ENCODE measurements at places on chromosomes 12 and 14.

- no peak for DNase-seq
These were observed 122.2 kb downstream of the NCOR2 start for GRCh38 chr12:124445121-124445718.

DNA sequence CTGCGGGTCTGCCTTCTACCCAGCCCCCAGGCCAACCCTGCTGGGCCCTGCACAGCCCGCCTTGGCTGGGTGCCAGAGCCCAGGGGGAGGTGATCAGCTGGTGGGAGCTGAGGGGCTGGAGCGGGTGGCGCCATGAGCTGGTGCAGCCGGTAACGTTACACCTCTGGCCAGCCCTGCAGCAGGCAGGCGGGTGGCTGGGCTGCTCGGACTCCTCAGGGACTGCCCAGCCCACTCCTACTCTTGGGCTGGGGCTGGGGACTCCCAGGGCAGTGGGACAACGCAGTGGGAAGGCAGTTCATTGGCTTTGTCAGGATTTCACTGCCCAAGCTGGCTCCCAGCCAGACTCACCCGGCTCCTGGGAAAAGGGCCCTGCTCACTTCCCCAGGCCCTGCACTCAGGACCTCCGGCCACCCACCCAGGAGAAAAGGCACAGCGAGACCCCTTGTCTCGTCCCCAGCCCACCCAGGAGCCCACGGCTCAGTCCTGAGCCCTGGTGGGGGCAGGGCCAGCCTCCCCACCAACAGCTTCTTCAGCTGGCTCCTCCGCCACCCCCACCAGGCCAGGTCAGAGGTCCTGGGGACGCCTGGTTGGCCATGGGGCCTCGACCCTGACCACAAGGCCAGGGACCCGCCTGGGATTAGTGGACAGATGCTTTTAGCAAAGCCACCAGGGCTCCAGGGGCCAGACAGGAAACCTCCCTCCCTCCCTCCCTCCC lies 1.0 kb downstream of the PGF start:
- no peak for DNase-seq

DNA sequence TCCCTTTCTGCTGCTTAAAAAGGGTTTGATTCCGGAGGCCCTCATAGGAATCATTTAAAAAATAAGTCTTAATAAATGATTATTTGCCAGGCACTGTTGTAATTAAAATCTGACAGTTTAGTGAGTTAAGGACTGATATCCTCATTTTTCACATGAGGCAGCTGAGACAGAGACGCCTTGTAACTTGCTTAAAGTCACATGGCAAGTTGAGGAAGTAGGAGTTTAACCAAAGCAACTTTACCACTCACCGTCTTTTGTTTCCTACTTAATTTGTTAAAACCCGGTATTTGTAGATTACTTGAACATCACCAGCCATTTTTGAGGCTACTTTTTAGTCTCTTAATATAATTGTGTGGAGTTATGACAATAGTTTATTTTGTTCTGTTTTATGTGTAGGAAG lies 2.4 kb downstream of the TIGAR start:
- DNase-seq = no peak

GRCh38 chr12:1594006-1594260 lies 448 bp downstream of the FBXL14 start:
- DNase-seq = no peak

DNA sequence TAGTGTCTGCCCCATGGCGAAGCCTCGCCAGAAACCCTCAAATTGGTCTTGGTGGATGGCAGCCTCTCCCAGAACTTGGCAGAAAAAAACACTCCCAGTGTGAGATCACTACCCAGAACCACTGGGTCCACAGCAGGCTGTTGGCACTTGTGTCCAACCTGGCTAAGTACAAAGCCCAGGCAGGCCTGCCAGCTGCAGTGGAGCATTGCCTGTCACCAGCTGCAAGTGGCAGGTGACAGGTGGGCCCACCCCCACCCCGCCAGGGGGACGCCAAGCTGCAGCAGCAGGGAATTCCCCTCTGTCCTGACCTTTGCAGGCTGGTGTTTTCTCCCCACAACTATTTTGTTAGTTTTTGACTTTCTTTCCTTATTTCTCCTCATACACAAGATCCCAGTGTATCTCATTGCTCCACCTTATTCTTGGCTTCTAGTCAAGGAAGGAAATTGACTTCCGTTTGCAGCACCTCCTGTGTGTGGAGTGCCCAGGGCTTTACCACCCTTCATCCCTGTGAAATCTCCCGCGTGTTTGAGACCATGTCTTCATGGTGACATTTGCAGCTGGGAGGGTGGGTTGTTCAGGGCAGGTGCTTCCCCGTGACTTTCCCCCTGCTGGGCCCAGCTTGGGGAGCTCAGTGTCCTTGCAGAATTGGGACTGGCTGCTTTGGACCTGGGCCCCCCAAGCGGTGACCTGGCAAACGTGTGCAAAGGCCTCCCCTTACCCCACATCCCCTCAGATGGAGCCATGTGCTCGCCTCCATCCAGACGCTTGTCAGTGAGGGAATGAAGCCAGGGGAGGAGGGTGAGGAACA lies 73.8 kb upstream of the RIN3 start:
- no peak for DNase-seq

GRCh38 chr12:13691598-13691997 lies 289.8 kb downstream of the GRIN2B start:
- no peak for DNase-seq

- no peak for DNase-seq
These were observed 33.2 kb downstream of the TMEM30B start for GRCh38 chr14:61247935-61248334.

- peak; percentile 62 for DNase-seq
These were observed 2.7 kb downstream of the GLTP start for GRCh38 chr12:109877504-109878246.

- DNase-seq = no peak
These were observed 214.9 kb downstream of the ZFP36L1 start for GRCh38 chr14:68577802-68578541.

GRCh38 chr12:99486277-99486676 lies 161.3 kb upstream of the GARIN6 start:
- DNase-seq = no peak

- DNase-seq = no peak
These were observed 65.5 kb downstream of the SH2B3 start for GRCh38 chr12:111471236-111471635.

DNA sequence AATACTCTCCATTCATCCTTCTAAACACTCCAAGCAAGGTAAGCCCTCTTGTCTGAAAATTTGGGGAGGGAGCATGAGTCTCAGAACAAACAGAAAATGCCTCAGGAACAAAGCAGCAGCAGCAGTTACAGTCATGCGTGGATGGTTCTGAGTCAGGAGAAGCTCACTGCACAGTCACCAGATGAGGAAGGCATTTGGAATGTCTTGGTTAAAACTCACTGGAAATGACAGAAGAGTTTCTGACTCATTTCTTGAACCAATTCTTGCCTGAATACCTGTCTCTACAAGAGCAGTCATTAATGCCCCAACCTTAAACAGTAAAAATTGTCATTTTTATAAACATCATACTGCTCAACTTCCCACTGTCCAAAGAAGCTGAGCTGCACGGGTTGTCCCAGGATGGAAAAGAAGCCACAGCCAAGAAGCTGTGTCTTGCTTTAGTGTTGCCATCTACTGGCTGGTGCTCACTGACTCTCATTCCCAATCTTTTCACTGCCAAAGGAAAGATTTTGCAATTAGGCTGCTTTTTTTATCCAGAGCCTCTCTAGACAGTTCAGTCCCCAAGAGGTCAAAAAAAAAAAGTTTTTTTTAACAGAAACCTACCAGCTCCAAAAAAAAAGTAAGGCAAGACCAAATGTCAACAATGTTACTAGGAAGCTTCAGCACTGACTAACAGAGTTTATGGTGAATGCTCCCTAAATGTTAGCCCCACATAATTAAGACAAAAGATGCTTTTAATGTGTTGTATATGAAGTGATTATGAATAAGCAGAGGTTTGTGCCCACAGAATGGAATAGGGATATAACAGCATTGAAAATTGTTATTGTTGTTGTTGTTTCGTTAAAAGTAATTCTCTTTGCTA lies 40.4 kb downstream of the KICS2 start:
- DNase-seq = peak; percentile 64

DNA sequence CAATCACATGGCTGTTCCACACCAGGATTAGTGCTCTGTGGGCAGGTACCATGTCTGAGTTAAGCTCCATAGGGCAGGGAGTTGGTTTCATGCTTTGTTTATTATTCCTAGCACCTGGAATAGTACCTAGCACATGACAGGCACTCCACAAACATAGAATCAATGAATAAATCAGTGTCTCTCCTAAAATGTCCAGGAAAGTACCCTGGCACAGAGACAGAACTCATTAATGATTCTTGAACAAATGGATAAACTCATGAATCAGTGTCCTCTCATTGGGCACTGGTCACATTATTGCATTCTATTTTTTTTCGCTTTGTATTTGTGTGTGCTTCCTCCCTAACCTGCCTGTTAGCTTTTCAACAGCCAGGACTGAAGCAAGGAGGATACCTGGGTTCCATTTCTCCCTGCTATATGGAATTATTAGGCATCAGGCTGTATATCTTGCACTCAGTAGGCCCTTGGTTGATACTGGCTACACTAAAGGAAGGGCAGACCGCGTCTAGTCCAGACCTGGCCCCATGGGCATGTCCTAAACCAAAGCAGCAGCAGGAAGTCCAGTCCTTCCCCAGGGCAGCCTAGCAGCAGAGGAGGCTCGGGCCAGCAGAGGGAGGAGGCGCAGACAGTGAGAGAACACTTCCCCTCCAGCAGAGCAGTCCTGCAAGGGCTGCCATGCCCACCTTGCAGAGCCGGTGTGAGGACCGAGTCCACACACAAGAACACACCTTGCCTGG lies 18.4 kb downstream of the HDAC7 start:
- no peak for DNase-seq

DNA sequence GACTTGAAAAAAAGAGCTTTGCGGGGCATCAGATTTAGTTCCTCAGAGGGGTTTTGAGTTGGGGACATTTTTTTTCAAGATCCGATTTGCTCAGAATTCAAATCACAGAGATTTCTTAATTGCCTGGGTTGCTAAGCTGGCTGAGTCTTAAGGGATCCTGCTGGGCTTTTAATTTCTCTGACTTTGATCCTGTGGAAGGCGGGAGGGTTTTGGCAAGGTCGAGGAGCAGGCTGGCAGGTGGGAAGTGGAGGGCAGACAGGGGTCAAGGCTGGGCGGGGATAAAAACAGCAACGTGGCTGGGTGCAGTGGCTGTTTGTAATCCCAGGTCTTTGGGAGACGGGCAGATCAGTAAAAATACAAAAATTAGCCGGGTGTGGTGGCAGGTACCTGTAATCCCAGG lies 33.5 kb upstream of the CCDC63 start:
- no peak for DNase-seq

- no peak for DNase-seq
These were observed 51.7 kb upstream of the RIN3 start for GRCh38 chr14:92461891-92462290.

GRCh38 chr14:78666336-78667056 lies 496.3 kb downstream of the NRXN3 start:
- no peak for DNase-seq

DNA sequence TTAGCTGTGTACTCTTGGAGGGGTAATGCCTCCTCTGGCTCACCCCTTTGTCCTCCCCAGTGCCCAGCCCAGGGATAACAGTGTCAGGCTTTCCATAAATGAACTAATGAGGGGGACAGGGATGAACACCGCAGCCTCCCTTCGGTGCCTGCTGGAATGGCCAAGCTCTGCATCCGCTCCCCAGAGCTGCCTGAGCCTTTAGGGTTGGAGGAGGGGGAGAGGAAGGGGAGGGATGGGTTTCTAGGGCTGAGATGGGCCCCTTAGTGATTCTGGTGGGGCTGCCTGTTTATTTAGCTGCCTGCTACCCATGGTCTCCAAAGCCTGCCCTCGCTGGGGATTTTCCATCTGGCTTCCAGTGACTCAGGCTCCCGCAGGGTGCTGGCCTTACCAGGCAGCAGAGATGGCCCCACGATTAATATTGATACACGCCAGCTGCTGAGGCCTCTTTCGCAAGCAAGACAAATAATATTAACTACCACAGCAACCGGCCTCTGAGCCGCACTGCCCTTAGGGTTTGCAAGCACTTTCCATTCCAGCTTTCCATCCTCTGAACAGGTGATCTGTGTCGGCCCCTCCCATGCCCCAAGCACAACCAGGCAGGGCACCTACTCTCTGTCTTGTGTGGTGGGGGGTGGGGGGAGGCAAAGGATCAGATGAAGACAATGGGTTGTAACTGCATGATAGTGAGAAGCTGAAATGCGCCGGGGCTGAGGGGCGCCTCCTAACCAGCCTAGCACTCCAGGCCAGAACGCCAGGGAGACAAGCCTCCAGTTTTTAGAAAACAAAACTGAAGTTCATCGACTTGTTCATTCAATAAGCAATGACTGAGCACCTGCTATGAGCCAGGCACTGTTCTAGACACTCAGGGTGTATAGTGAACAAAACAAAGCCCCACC lies 56.7 kb downstream of the C14orf132 start:
- DNase-seq = no peak

GRCh38 chr14:77040741-77041653 lies 12.5 kb upstream of the IRF2BPL start:
- no peak for DNase-seq

DNA sequence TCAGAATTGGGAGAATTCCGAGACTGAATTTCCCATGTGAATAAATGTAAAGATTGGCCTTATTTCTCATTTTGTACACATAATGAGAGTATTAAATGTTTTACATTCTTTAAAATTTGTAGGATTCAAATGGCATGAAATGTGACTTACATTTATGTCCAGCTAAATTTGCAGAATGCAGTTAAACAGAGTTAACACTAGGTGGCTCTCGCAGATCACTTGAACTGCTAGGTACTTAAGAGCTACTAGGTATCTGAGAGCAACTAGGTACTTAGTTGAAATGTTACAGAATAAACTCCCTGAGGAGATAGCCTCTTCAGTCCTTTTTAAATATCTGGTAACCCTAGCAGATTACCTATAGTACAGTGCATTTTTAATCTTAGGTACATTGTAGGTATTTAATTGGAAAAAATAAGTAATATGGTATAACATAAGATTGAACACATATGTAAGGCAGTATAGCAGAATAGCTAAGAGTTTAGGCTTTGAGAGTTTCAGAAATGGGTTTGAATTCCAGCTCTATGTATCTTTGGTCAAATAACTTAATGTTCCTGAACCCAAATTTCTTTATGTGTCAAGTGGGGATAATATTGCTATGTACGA lies 73.8 kb downstream of the KIAA0586 start:
- no peak for DNase-seq

- DNase-seq = no peak
These were observed 345 bp downstream of the ASPG start for GRCh38 chr14:104085889-104086201.

GRCh38 chr12:124506145-124506831 lies 61.1 kb downstream of the NCOR2 start:
- peak; percentile 29 for DNase-seq
